ENCODE measurements at places on chromosomes 4 and X. TPM values are rescaled to one million over a fixed set of nuclear protein-coding genes. Genes with fewer than 3 reads are reported as not detected.
A peak's percentile ranks its signal among the peaks of the same experiment; 100 is the strongest.

GRCh38 chr4:4417886-4418285, 31.0 kb downstream of the NSG1 start:
- no peak overlapping the region for H3K27ac ChIP-seq
- no peaks in the 10 kb centered on the region for H3K27me3 ChIP-seq
- peaks cover 20% of the 10 kb centered on the region for H3K36me3 ChIP-seq

- peak overlapping the region; percentile 83 for H3K27ac ChIP-seq
- H3K27me3 ChIP-seq, result no peaks in the 10 kb centered on the region
- no peaks in the 10 kb centered on the region for H3K36me3 ChIP-seq
- no peaks in the 10 kb centered on the region for H3K4me1 ChIP-seq
- no peak for DNase-seq
Measured at GRCh38 chrX:18886005-18886343, 97.9 kb downstream of the PHKA2 start.

The XPNPEP2 gene
- total RNA-seq, result not detected

GRCh38 chrX:46587158-46587557, 13.6 kb downstream of the CHST7 start:
- no peak overlapping the region for H3K27ac ChIP-seq
- no peaks in the 10 kb centered on the region for H3K36me3 ChIP-seq
- no peaks in the 10 kb centered on the region for H3K27me3 ChIP-seq
- H3K4me3 ChIP-seq, result no peak overlapping the region
- no peaks in the 10 kb centered on the region for H3K4me1 ChIP-seq

The PASD1 gene
- total RNA-seq, result 21.5 TPM

DNA sequence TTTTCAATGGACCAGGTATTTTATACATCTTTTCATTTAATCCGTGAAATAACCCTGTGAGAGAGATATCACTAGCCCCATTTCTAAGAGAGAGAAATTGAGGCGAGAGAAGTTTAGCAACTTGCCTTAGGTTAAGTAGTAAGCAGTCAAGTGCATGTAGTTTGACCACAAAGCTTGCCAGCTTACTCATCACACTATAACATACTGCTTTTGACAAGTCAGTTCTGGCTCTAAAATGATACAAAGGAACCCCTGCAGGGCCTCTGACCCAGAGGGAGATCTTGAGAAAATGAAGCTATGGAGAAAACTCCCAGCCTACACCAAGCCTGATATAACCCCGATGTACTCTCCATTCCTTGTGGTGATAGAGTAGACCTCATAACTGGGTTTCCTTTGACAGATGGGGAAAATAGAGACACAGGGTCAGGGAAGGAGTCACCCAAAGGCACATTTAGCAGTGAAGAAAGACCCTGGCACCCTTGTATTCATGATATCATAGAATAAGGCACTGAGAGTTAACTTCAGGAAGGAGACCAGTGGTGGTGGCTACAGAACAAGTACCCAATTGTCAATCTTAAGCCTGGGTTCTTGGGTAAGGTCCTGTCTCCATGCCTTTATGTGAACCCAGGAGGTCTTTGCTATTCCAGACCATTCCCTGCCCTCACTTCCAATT, 60.2 kb upstream of the MSN start:
- H3K4me1 ChIP-seq, result no peaks in the 10 kb centered on the region
- H3K27me3 ChIP-seq, result no peaks in the 10 kb centered on the region
- no peak for DNase-seq
- H3K4me3 ChIP-seq, result no peak overlapping the region

Data from prostate gland (tissue), 2 donors.